Heart left ventricle (tissue), 16 donors: ENCODE measurements at places on chromosomes 1 and 21. TPM values are rescaled to one million over a fixed set of nuclear protein-coding genes. Genes with fewer than 3 reads are reported as not detected.

- DNase-seq: peak; percentile 40
Observed at GRCh38 chr1:17239420-17239819, 9.5 kb upstream of the PADI3 start.

GRCh38 chr1:30641572-30642353, 81.6 kb downstream of the MATN1 start:
- DNase-seq: no peak

GRCh38 chr1:42146626-42147320, 6.4 kb upstream of the GUCA2B start:
- peak; percentile 57 for DNase-seq

DNA sequence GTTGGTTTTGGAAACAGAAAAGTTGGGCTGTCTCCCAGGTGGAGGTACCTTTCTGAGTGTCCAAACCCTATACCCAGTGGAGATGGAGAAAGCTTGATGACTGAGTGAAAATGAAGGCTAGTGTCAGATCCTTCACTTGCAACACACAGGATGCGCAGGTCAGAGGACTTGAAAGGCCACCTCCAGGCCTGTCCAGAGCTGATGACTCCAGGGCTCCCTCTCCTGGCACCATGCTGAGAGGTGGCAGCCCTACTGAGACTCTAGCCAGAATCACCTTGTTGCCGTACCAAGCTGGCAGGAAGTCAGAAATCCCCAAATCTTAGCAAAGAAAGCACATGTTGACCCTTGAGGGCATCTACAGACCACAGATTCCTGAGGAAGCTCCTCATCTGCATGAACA, 16.4 kb downstream of the KNCN start:
- no peak for DNase-seq

DNA sequence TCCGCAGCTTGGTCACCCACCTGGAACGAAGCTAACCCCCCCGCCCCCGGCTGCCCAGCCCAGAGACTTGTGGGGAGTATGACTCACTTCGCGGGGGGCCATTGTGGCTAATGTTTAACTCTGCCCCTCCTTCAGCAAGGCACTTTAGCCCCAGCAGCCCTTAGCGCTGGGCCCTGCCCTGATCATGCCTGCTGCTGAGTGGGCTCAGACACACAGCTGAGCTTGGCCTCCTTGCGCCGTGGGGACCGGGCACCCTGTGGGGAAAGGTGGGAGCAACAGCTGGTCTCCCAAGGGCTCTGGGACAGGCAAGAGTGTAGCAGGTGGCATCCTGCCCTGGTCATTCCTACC, 6.3 kb upstream of the LAD1 start:
- no peak for DNase-seq

The HRNR gene
- total RNA-seq: not detected

The PAFAH2 gene
- 9.2 TPM for total RNA-seq

The CFHR4 gene
- total RNA-seq: not detected
